ENCODE measurements at places on chromosomes 4 and X.

DNA sequence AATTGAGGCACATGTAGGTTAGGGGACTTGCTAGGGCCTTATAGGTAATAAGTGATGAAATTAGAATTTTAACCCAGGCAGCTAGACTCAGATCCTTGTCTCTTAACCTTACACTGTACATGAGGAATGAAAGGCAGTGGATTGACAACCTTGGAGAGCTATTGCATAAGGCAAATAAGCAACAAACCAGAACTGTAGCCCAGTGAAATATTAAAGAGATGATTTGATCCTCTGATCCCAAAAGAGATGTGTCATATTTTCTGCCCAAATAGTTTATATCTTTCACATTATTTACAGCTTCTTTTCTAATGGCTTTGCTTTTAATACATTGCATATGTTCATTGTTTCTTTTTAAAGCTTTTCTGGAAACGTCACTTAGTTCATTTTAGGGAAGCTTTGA lies 252.6 kb downstream of the ANK2 start:
- no peak for DNase-seq

DNA sequence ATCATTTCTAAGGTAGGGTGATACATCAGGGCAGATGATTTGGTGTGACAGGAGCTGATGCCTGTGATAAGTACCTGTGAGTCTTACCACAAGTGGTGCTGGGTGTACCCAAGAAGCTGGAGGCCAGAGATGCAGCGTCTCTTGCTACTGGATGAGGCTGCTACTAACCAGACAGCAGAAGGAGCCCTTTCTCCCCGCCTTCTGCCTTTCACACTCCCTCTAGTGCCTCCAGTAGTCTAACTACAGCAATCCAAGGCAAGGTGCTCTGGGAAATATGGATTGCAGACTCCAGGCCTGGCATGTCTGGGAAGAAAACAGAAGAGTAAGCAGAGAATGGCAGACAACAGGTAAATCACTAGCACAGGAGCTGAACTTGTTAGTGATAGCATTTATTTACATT lies 470.8 kb downstream of the NKX6-1 start:
- no peak for DNase-seq

DNA sequence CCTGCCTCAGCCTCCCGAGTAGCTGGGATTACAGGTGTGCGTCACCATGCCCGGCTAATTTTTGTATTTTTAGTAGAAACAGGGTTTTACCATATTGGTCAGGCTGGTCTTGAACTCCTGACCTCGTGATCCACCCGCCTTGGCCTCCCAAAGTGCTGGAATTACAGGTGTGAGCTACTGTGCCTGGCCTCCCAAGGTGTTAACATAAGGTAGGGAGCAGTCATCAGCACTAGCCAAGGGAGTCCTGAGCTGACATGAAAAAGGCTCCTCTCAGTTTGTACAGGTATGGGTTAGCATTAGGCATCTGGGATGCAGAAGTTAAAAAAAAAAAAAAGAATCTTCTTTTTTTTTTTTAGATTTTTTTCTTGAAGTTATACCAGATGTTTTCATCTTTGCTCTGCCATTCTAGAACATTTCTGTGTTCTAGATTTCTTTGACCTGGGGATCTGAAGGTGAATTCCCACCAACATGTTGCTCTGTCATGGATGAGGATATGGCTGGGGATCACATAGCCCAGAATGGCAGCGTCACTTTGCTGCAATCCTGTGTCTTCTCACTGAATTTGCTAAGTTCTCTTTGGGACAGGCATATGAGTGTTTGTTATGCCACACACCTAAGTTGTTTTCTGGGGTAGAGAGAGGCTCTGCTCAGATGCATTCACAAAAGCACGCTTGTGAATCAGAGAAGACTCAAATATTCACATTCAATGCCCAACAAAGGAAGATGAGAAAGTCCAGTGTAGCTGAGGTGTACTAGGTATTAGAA lies 24.4 kb upstream of the PLA2G12A start:
- DNase-seq = no peak

- DNase-seq = peak; percentile 1
Observed at GRCh38 chr4:189124149-189124758, 816.4 kb upstream of the FRG1 start.

DNA sequence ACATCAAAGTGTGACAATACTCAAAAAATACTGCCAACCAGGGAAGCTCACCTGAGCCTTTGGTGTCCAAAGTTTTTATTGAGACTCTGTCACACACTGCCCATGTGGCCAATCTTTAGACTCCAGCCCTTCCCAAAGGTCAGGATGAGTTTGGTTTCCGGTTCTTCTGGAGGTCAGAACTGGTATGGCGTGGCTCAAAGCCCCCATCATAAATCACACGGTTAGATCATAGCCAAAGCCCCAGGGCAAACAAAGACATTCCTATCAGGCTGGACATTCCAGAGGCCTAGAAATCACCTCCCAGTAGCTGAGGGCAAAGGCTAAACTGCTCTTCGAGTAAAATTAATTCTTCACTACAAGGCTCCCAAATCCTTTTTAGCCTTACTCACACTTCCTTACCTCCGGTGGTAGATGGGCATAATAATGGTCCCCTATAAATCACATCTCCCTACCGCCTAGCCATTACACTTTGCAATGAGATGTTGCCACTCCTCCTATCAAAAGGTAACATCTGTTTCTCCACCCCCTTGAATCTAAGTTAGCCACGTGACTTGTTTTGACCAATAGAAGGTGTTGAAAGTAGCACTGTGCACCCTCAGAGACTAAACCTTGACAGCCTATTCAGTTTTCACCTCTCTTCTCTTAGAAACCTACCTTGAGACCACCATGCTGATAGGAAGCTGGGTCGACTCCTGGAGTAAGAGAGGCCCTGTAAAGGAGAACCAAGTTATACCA lies 137.8 kb upstream of the DUSP21 start:
- DNase-seq = no peak

- no peak for DNase-seq
Observed at GRCh38 chr4:184550476-184550875, 76.1 kb upstream of the IRF2 start.

GRCh38 chr4:173464481-173464880 lies 65.5 kb downstream of the HAND2 start:
- DNase-seq = no peak

DNA sequence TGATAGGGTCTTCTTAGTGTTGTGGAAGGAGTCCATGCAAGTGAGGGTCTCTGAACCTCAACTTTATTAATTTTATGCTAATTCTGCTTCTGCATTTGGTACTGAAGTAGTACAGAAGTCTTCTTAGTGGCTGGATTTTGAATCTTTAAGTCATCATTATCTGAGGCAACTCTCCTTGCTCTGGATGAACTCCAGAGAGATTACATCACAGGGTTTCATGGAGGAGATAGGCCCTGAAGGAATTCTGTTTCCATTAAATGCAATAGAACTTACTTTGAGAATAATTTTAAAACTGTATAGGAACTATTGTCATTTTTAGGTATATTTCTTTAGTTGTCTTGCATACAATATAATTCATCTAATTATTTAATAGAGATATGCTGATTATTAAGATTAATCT lies 451.2 kb downstream of the FAT4 start:
- DNase-seq = no peak

- DNase-seq = no peak
Observed at GRCh38 chrX:39969099-39969818, 128.5 kb downstream of the BCOR start.

DNA sequence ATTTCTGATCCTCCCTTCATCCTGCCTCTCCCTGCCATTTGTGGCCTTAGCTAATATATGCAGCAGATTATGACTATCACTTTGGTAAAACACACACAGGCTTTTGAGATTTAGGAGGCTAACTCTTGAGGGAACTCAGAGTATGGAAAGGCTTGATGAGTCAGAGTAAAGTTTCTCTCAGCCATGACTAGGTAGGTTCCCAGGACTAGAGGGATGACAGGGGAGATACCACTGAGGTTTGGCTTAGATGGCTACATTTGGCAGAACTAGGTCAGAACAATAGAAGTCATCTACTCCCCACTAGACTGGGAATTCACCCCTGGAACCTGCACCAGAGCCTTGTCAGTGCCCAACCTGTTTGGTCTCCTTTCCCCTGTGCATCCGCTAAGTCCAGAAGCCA lies 585.7 kb downstream of the TLL1 start:
- no peak for DNase-seq

- no peak for DNase-seq
Observed at GRCh38 chr4:161990721-161991120, 173.1 kb downstream of the FSTL5 start.

DNA sequence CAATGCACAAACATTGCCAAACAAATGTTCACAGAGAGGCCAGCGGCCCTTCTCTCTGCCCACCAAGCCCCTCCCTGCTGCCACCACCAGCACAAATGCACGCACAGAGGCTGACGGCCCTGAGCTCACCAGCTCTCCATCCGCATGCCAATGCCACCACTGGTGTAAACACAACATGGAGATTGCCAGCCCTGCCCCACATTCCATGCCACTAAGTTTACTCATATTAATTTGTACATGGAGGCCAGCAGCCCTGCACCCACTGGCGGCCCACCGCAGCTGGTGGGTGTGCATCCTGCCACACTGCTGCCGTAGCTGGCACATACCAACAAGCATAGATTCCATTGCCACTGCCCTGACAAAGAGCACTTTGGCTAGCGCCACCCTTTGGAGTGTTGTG lies 124.0 kb downstream of the CYLC1 start:
- no peak for DNase-seq

- no peak for DNase-seq
Observed at GRCh38 chrX:48616576-48616975, 19.3 kb downstream of the WDR13 start.

GRCh38 chr4:126172126-126172525 lies 857.4 kb downstream of the FAT4 start:
- no peak for DNase-seq

- DNase-seq = no peak
Observed at GRCh38 chr4:159297091-159297490, 194.2 kb downstream of the RAPGEF2 start.

DNA sequence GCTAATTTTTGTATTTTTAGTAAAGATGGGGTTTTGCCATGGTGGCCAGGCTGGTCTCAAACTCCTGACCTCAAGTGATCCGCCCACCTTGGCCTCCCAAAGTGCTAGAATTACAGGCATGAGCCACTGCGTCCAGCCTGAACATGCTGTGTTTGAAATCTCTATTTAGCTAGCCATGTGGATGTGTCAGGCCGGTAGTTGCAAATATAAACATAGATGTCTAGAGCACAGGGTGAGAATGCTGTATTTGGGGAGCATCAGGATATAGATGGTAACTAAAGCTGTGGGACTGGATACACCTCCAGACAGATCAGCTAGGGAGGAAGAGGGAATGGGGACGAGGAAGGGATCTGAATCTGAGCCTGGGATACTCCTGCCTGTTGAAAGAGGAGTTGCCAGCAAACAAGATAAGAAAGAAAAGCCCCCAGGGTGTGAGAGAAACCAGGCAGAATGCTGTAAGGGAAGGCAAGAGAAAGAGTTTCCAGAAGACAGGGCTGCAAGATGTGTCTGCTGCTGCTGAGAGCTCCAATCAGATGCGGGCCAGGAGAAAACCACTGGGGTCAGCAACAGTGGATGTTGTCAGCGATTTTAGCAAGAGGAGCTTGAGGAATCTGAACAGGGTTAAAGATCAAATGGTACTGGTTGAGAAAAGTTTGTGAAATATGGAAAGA lies 177.4 kb downstream of the PALLD start:
- DNase-seq = no peak

DNA sequence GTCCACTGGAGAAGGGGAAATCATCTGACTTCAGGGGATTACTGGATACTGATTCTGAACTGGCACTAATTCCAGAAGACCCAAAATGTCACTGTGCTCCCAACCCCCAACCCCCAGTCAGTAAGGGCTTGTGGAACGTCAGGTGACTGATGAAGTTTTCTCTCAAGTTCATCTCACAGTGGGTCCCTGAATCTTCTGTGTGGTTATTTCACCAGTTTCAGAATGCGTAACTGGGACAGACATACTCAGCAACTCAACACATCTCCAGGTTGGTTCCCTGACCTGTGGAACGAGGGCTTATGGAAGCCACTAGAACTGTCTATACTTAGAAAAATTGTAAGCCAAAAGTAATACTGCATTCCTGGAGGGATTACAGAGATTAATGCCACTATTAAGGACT lies 45.3 kb downstream of the DDX60L start:
- no peak for DNase-seq

DNA sequence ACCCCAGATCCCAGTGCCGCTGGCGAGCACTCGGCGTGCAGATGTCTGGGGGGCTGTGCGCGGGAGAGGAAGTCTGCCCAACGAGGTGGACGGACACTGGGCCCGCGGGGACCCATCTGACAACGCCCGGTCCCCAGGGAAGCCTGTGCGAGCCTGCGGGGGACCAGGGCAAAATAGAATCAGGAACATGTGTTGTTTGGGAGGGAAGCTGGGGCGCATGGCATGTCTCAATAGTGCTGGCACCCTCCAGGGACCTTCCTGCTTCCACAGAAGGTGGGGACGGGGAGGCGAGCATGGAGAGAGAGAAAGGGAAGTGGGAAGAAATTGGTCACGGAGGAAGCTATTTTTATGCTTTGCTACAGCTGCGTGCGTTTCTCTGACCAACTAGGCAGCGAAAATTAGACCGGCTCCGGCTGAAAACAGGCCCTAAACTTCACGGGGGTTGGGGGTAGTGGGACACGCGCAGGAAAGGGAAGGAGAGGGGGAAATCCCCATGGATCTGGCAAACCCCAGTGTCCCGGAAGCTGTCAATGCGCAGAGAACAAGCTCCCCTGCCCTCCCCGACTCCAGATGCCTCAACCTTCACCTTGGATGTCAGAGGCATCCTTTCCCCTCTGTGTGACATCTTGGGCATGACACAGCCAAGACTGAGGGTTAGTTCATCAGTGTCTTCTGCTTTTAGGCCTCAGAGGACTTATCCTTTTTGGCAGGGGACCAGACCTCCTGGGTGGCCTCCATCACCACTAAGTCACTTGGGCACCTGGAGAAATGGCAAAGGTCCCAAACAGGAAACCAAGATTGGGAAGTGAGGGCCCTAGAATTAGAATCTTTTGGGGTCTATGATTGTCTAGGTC lies 169.8 kb upstream of the BCOR start:
- no peak for DNase-seq

GRCh38 chr4:19566041-19566440 lies 685.7 kb upstream of the SLIT2 start:
- DNase-seq = no peak

GRCh38 chr4:151835467-151835866 lies 74.7 kb upstream of the GATB start:
- no peak for DNase-seq

Measured in hematopoietic multipotent progenitor cell (in vitro differentiated cells).